Thymus (tissue), 14 donors: ENCODE measurements at places on chromosomes 13 and 19.

DNA sequence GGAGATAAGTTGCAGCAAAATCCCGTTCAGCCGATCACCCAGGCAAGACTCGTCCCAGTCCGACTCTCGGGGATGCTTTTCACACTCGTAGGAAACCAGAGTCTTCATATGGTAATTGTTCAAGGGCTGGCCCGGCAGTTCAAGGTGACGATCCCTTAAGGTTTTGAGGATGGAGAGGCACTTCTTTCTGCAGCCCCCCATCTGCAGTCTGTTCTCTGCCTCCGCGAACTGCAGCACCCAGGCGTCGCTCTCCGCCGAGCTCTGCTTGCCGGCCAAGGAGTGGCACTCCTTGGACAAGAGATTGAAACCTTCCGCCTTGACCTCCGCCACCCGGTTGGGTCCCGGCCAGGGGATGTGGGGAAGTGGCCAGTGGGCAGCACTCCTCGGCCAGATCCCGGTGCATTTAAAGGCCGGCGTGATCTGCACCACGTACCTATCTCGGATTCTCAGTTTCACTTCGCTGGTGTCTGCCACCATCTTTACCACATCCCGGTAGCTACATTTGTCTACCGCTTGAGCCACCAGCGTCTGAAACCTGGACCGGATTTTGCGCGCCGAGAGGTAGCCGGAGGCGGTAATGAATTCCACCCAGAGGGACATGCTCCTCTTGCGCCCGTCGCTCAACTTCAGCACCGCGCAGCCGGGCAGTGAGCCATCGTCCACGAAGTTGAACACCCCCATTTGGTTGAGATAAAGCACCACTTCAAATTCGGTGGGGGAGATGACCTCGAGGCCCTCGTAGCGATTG is 1.1 kb downstream of the MAB21L1 start:
- DNase-seq, result no peak

GRCh38 chr19:51511353-51511752 is 9.8 kb upstream of the SIGLEC12 start:
- DNase-seq, result no peak

GRCh38 chr19:2589441-2589840 is 113.1 kb downstream of the GNG7 start:
- DNase-seq, result no peak

GRCh38 chr19:6744381-6745301 is 5.2 kb downstream of the TRIP10 start:
- no peak for DNase-seq

GRCh38 chr13:98751861-98752466 is 508 bp downstream of the SLC15A1 start:
- no peak for DNase-seq

- no peak for DNase-seq
These were observed 9.1 kb downstream of the SPACA6 start for GRCh38 chr19:51702103-51702824.

- DNase-seq, result no peak
These were observed 21.8 kb downstream of the ZNF77 start for GRCh38 chr19:2922987-2923386.

DNA sequence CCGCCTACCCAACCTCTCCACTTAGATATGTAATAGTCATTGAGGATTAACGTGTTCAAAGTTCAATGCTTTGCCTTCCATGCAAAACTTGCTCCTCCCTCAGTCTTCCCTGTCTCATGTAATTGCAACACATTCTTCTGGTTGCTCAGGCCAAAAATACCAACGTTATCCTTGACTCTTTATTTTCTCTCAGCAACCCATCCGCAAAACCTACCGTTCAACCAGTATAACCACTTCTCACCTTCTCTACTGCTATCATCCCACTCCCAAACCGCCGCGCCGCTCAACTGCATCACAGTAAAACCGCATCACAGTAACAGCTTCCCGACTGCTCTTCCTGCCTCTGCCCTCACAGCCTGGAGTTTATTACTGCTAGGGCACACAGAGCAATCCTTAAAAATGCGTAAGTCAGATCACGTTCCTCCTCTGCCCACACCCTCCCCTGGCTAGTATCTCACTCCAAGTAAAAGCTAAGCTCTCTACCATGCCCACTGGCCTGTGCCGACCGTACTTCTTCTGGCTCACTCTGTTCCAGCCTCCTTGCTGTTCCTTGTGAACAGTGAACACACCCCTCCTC is 8.2 kb downstream of the MTIF3 start:
- no peak for DNase-seq

- no peak for DNase-seq
These were observed 2.4 kb downstream of the GRIN3B start for GRCh38 chr19:1002600-1002999.

- no peak for DNase-seq
These were observed 2.8 kb downstream of the MYADM start for GRCh38 chr19:53870485-53870844.

DNA sequence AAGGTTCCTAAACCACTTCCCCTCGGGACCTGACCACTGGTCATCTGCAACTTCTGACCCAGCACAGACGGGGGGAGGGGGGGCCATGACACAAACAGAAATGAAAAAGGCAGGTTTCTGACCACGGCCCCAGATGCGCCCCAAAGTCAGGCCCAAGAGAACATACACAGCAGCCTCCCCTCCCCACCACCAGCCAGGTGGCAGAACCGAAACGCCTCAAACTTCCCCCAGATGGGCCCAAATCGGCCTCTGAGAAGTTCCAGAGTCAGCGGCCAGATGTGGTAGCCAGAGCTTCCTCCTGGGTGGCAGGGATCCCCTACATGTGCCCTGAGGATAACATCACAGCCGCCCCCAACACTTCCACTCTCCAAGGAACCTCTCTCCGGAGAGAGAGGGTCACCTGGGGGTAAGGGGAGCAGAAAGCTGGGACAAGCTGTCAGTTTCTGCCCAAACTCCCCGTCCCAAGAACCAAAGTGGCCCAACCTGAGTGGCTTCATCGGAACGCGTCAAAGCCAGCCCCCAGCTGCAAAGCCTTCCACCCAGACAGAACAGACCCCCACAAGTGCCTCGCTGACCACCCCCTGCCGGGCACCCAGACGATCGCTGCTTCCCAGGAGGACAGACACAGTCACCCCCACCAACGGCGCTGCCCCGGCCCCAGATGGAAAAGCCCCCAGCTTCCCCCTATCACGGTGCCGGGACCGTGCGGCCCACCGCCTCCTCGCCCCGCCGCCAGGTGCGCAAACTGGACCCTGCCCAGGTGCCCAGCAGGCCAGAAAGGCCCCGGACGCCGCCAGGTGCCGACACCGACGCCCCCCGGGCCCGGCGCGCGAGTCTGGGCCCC is 800 bp downstream of the ELL start:
- no peak for DNase-seq

DNA sequence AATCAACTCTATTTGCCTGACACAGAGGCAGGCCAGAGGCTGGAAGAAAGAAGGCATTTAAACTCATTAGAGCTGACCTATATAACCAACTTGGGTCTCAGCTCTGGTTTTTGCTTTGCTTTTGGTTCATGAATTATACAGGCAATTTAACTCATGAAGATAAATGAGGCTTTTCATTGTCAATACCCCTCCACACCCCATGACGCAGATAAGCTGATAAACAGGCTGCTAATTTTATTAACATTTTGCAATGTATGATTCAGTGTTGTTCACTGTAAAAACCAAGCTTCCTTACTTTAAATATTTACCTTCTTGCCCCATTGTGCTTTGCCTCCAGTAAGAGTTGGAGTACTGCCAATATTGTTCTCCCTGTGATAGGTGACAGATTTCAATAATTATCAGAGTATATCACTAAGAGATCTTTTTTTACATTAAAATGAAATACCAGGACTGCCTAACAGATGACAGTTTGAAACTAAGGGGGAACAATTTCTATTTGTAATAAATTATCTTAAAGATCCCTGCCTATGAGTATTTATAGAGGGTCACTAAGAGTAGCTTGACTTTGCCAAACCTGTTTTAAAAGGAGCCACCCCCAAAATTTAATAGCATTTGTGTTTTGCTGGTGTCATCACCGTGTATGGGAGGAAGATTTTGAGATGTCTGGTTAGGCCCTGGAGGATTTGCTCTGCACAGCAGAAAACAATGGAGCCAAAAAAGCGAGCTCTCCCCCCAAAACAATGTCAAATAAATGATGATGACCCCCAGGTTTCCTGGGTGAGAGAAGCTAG is 472.7 kb upstream of the NBEA start:
- DNase-seq, result no peak

DNA sequence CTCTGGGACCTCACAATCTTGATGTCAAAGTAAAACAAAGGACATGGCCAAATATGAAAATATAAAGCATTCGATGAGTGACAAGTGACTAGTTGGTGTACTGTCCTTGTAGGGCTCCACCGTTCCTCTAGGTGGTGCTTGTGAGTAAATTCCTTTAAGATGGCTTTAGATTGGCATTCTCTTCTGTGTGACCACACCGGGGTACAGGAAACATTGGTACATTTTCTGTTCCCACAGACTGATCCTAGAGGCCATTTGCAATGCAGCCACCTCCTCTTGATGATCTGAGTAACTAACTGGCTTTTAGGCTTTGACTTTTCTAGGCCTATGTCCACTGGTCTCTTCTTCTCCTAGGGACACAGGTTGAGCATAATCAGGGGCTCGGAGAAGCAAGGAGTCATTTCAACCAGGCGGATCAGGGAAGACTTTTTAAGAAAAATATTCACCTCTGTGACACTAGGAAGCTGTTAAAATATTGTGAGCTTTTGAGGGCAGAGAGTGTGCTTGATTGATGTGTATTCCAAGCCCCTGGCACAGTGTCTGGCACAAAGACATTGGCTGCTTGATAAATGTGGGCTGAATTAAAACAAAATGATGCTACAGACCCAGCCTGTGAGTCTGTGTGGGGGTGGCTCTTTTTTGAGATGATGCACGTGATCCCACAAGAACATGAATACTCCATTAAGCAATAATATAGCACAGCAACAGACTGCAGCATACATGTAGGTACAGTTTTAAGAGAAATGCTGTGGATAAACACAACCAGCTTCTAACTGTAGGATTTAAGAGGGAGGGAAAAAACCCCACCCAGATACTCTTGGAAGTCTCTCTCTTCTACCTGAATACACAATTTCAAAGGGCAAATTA is 21.0 kb downstream of the EPSTI1 start:
- DNase-seq, result peak; percentile 60

- DNase-seq, result no peak
These were observed 10.9 kb upstream of the TEKTIP1 start for GRCh38 chr19:3528080-3528479.
